ENCODE measurements at places on chromosomes 2 and 18.

DNA sequence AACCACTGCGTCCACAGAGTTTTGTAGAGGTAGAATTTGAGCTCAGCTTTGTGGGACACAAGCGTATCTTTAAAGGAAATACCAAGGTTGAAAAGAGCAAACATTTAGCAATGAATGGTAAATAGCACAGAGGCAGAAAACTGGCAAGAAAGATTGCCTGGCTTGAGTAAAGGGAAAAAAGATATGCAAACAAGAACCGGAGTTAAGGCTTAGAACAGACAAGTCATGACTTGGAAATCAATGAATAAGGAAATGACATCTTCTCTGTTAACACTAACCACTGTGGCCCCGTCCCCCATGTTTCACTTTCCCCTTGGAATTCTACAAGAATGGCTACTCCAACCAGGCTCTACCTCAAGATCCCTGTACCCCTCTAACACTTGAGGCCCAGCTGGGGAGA, 3.8 kb downstream of the STAM2 start:
- no peak for DNase-seq

- DNase-seq = no peak
These were observed 849 bp downstream of the AQP4 start for GRCh38 chr18:26864658-26865057.

DNA sequence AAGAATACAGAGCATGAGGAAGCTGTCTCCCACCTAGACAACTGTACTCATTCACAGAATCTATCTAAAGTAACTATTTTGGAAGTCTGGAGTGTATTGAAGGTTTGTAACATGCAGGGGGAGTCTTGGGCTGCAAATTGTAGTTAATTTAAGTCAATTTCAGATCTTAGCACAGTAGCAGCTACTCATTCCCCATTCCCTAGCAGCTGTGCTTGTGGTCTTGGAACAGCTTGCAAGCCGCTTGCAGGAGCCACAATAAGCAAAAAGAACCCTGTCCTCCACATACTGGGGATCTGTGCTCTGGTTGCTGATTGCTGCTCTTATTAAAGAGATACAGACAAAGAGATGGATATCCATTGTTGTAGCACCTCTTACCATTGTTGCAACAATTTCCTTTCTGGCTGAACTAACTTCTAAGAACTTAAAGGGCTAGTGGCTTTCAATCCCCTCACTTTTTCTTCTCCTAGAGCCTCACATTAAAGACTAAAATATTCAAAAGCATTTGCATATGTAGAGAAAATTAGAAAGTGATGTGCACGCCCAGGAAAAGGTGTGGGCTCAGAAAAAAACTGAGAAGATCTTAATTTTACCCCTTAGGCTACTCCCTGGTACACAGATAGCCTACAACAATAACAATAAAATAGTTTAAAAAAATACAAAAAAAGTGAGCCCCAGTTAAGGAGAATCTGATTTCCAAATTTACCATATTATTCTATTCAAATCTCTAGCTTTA, 1775.1 kb upstream of the PIK3C3 start:
- DNase-seq = no peak

DNA sequence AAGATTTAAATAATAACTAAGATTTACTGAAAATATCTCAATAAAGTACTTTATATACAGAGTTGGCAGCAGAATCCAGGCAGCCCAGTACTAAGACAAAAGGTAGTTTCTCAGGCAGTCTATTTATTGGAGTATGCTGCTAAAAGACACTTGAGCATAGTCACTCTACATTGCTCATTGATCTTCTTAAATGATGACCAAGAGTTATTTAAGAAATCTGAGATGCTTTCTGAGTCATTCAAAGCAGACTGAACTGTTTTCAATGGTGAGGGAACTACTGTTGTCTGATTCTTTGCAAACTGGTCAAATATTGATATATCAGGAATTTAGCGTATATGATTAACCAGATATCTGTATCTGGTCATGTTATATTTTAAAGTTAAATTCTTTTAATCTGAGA, 133.6 kb downstream of the PHLPP1 start:
- no peak for DNase-seq

DNA sequence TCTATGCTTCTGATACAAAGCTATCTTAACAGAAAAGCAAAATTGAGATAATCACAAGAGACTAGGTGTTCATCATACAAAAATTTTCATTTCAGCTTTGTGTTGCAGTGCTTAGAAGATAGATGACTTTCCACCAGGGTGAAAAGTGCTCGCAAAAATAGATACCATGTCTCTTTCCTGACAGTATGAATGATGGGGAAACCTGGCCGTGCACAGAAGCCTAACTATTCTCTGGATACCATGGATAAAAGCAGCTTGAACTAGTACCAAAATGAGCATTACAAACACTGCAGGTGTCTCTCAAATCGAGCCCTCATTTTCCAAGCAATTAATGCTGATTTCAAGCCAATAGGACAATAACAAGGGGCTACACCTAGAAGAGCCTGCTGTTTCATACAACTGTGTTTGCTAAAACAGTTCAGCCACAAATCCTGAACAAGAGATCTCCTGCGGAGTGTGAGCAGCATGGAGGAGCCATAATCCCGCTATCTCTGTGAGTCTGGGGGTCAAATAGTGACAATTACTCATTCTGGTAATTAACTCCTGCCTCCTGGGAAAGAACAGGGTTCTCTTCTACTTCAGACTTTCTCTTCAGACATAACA, 507.6 kb downstream of the PID1 start:
- no peak for DNase-seq

GRCh38 chr2:218002143-218002844, 501 bp downstream of the TNS1 start:
- DNase-seq = no peak

GRCh38 chr18:21507913-21508701, 92.4 kb downstream of the ESCO1 start:
- no peak for DNase-seq

DNA sequence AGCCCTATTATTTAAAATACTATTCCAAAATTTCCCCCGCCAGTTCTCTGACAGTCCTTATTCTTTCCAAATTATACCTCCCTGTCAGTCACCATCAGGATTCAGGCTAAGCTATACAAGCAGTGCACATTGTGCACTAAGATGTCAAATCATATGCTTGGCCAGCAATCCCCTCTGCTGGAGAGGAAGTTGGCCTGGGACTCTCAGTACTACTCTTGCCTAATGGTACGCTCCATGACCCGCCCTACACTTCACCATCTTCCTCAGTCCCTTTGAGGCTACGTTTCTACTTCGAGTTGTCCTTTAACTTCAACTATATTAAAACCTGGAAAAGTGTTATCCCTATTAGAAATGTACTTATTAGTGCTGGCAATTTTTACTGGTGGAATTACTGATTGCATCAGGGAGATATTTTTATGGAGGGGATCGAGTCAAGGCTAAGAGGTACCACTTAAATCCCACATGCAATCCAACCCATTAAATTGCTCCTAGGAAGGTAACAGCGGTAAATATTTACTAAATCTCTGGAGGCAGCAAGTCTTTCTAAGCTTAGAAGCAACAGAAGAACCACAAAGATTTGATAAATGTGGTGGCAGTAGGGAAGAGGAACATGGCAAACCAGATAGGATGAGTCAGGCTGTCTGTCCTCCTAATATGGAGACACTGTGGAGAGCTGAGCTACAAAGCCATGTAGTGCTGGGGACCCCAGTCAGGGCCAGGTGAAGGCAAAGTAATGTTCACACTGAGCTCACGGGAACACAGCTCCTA, 2.7 kb downstream of the USP40 start:
- no peak for DNase-seq

- no peak for DNase-seq
These were observed 4.6 kb upstream of the CLK1 start for GRCh38 chr2:200869014-200869413.

DNA sequence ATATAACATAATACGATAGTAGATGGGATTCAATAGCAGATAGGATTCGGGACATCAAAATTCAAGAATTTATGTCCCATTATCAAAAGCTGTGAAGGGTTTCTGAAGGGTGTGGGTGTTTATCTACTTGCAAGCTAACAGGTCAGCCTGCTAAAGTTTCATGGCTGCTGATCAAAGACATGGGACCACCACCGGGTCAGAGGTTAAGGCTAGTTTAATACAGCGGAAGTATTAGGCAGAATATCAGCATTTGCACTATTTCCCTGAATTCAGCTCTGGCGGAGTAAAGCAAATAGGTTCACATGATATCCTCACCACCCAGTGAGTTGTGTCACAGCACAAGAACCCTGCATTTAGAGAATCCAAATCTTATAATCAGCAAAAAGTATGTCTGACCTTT, 82.5 kb downstream of the DSEL start:
- DNase-seq = no peak

GRCh38 chr2:49753344-49753985, 599.1 kb upstream of the FSHR start:
- DNase-seq = no peak

DNA sequence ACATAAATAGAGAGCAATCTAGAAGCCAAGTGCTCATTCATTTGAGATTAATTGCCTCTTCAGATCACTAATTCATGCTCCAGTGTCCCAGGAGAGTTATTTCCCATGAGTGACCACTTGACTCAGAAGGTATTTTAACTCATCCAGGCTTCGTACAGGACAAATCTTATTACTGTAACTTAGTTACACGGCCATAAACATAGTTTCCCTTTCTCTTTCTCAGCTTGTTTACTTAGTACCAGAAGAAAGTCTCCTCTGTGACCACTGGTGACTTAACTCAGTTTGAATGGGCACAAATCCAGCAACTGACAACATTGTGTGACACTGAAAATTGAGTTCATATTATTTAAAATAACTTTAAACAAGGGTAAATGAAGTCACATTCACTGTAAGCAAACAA, 25.3 kb downstream of the MMADHC start:
- DNase-seq = no peak

DNA sequence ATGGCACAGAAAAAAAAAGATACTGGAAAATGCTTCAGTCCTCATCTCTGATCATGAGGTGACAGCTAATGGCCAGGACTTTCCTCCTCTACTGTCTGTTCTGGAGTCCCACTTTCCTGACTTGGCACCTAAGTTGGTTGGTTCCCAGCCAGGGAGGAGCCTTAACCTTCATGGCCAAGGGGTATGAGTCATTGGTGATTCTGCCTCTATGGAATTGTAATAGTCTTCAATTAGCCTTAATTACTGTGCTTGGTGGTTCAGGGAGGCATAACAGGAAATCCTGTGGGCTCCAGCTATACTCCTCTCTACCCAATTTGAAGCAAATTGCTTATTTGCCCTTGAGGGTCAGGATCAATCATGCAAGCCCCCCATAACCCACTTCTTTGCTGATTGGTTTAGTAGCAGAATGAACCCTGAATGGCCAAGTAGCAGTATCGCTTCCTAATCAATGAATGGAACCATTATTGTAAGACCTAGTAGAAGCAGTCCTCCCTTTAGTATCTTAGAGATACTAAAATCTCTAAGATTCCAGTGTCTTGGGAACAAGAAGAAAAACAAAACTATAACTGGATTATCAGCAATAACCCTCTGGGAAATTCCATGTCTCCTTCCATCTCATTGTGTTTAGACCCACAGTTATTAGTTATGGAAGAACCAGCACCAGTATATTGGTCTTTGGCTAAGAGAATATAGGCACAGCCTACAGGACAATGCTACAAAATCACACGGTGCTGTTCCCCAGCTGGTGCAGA, 109.0 kb downstream of the COL6A3 start:
- DNase-seq = no peak

DNA sequence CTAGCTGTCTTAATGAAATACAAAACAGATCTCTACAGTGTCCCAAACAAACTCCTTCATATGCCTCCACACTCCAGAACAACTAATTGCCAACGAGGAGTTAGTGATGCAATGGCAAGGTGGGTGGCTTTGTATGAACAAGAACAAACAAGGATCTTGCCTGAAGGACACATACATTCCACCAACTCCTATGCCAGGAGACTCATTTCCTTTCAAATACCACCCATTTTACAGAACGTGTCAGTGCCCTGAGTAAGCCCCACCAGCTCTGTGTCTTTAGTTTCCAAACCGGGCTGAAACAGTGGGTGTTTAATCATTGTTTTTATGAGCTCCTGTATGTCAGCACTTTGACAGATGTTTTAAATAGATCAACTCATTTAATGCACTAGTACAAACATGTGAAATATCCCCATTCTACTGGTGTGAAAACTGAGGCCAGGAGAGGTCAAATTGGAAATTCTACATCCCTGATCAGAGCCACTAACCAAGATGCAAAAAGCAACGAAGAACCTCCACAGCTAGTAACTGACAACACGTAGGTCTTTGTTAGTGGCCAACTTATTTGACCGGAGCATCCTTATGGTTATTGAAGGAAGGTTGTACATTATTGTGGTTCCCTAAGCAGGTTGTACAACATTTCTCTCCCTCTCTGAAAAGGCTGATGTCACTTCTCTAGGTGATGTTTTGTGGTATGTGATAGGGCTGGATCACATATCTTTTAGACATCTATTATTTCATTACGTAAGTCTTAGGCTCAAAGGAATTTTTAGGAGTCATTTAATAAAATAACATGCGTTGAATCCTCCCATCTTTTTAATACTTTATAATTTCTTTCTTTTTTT, 534.9 kb upstream of the TNP1 start:
- no peak for DNase-seq

- DNase-seq = no peak
These were observed 1680.6 kb upstream of the LRRTM1 start for GRCh38 chr2:81984969-81985637.

- DNase-seq = no peak
These were observed 78.7 kb upstream of the MSH6 start for GRCh38 chr2:47704287-47704686.

DNA sequence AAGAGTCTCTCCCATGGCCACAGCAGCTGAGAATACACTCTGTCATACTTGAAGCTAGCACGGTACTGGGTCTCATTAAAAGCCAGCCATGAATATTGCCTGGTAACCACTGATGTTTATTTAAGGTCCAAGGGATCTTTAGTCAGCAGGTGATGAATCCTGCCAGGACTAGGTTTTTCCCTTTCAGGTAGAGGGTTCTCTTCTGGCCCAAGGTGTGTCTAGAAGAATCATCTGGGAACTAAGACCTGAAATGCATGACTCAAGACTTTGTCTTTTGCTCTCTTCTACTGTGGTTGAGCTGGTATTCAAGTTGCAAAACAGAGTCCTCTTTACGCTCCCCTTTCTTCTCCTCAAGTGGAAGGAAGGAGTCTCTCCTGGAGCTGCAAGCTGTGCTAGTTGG, 400.5 kb upstream of the FSIP2 start:
- no peak for DNase-seq

- no peak for DNase-seq
These were observed 149.7 kb downstream of the MREG start for GRCh38 chr2:215863687-215864086.

- DNase-seq = no peak
These were observed 157.8 kb downstream of the C1D start for GRCh38 chr2:67904966-67905365.
